ENCODE measurements at places on chromosomes 2 and 18.

GRCh38 chr2:27915874-27916273 is 25.3 kb downstream of the BABAM2 start:
- no peak for DNase-seq

- DNase-seq = no peak
Measured at GRCh38 chr2:176076796-176077195, 7.0 kb downstream of the EVX2 start.

DNA sequence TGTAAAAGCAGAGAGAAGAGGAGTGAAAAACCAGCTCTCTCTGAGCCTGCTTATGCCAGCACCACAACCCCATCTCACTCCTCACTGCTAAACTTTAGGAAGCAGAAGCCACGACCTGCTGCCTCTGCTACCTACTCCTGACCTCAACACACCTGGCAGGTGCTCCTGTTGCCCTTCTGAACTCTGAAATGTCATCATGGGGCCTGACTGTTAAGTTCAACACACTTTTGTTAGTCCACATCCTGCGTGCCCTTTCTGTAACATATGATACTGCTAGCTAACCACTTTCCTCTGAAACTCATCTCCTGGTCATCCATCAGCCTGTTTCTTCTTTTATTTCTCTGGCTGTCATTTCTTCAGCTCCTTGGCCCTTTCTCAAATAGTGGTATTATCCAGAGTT is 118.1 kb downstream of the EPB41L3 start:
- no peak for DNase-seq

- no peak for DNase-seq
Measured at GRCh38 chr2:173400760-173401159, 46.1 kb downstream of the CDCA7 start.

- no peak for DNase-seq
Measured at GRCh38 chr2:143436951-143437350, 307.7 kb downstream of the ARHGAP15 start.

DNA sequence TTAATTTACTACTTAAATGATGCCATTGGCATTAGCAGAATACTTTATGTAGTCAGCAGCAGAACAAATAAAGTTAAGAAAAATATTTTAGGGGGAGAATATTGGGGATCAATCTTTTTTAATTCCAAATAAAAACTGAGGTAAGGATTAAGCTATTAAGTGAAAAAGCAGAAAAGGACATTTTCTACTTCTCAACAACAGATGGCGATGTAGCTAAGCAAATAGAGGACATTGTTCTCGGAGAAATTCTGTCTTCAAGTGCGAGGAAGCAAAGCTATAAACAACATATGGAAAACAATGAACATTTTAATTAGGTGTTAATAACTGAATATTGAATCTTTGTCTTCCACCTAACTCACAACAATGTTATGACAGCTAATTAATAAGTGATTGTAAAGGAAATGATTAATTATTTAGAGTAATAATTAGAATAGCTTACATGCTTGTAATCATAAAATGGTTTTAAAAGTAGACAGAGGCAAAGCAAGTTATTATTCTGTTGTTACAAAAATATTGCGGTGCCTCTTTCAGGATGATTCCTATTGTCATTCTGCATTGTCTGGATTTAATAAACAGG is 32.9 kb upstream of the CCDC93 start:
- no peak for DNase-seq

GRCh38 chr2:48112911-48113680 is 206.8 kb upstream of the FBXO11 start:
- DNase-seq = no peak
